NB4 (cell line): ENCODE measurements at places on chromosomes 7 and 10.
A peak's percentile ranks its signal among the peaks of the same experiment; 100 is the strongest.

DNA sequence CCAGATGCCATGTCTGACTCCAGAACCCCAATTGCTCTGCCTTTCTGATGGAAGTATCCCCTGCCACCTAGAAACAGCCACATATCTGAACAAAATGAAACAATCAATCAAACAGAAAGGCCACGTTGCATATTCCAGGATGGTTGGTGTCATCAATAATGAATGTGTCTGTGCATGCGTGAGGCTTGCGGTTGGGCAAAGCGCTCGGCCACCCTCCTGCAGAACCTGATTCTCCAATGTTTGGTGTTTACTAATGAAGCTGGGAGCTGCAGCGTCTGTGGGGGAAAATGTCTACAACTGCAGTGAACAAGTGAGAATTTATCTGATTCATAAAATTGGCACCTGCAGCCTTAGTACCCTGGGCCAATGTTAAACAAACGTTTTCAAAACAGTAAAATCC lies 121.2 kb upstream of the ADARB2 start:
- no peak for DNase-seq

DNA sequence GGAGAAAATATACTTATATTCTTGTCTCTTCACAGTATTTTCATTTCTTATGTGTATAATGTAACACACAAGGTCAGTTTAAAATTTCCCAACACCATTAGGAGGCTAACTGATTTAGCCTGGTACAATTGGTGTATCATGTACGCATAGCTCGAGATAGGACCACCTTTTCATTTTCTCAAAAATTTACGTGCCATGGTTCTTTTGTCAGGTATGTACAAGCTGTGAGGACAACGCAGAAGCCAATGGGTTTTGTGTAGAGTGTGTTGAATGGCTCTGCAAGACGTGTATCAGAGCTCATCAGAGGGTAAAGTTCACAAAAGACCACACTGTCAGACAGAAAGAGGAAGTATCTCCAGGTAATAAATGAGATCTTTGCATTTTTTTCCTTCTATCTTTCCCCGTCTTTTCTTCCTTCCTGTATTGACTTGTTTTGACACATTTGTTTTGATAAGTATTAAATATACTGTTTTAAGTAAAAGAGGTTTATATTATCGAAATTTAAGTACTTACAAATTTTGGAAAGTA lies 55.0 kb downstream of the TRIM24 start:
- DNase-seq = peak; percentile 71

- no peak for DNase-seq
Observed at GRCh38 chr7:25982684-25983083, 169.3 kb upstream of the NFE2L3 start.

GRCh38 chr10:13117841-13118783 lies 18.1 kb downstream of the OPTN start:
- peak; percentile 65 for DNase-seq
